ENCODE measurements at places on chromosomes 7 and 10. TPM values are rescaled to one million over a fixed set of nuclear protein-coding genes. Genes with fewer than 3 reads are reported as not detected.
A peak's percentile ranks its signal among the peaks of the same experiment; 100 is the strongest.

DNA sequence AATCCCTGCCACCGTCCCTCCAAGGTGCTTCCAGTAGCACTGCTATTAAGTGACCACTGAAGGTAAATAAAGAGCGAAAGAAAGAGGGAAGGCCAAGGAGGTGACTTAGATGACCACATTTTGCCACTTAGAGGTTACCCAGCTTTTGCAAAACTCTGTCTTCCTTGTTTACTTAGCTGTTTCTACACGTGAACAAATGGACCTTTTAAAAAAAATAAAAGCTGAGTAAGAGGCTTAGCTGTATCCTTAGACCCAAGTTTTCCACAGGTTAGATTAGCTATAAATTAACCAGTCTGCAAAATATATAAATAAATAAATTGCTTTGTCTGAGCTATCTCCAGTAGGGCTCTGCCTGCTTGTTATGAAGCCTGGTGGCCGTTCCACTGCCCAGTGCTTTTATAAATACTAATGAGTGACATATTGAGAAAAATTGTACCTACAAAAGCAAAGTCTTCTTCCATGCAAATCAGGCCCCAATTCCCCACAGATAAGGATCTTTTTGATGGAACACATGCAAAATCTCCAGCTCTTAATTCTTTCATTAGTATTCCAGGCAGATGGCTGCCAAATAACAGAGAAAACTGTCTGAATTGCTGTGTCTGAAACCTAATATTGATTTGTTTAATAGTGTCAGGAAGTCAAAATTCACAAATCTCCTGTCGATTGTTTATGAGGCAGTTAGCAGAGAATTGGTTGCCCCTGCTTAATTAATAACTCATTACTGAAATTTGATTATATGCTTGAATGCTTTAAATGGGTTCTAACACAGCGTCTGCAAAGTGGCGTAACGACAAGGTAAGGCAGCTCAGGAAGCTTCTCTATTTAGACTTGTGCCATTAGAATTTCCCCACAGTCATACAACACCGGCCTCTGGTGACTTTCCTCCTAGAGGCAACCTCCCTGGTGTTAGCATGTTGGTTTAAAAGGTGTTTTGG is 176.7 kb downstream of the EMX2 start:
- DNase-seq, result no peak

DNA sequence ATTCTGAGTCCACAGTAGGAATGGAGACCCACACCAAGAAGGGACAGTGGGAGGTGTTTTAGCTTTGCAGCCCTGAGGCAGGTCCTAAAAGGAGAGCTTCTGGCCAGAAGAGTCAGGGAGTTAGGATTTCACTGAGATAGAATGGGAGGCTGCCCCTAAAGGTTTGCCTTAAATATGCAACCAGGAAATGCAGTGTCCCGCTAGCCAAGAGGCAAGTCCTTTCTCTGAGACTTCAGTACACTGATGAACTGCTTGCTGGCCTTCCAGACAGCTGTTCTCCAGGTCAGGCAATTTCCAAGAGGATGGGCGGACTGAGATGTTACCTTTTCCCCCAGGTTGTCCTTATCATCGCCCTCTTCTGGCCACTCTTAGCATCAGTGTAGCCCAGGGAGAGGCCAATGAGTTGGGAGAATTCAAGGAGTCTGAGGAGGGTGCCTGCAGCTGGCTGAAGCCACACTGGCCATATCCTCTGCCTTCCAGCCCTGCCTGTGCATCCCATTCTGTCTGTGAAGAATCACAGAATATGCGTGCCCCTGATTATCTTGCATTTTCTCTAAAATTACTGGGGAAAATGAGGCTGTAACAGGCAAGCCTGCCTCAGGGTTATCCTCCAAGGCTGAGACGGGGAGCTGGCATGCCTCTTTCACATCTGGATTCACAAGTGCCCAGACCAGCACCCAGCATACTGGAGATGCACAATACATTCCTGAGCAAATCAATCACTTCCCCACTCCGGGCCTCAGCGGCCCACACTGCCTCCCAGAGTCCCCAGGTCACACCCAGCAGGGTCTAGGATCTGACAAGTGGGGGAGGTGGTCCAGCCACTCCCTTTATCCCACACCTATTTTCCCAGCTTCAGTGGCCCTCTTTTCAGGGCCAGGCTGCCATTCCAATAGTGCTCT is 2.4 kb downstream of the TLL2 start:
- peak; percentile 58 for DNase-seq

GRCh38 chr7:129351320-129351719 is 82.9 kb upstream of the STRIP2 start:
- no peak for DNase-seq

RSPH10B gene
- total RNA-seq, result 3.4 TPM

- DNase-seq, result peak; percentile 46
Observed at GRCh38 chr10:87608756-87609155, 50.9 kb upstream of the PAPSS2 start.

- peak; percentile 93 for DNase-seq
Observed at GRCh38 chr7:100483090-100483721, 521 bp upstream of the NYAP1 start.
